Jurkat, Clone E6-1 (cell line): ENCODE measurements at places on chromosomes 12 and 14.

DNA sequence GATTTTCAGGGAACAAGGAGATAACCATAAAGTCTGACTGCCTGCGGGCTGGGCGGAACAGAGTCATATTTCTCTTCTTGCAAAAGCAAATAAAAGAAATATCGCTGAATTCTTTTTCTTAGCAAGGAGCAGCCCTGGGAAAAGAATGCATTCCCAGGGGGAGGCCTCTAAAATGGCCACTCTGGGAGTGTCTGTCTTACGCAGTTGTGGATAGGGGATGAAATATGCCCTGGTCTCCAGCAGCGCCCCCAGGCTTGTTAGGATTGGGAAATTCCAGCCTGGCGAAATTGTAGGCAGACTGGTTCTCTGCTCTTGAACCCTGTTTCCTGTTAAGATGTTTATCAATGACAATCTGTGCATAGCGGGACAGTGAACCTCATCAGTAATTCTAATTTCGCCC lies 40.5 kb downstream of the PCNX1 start:
- no peak for DNase-seq

DNA sequence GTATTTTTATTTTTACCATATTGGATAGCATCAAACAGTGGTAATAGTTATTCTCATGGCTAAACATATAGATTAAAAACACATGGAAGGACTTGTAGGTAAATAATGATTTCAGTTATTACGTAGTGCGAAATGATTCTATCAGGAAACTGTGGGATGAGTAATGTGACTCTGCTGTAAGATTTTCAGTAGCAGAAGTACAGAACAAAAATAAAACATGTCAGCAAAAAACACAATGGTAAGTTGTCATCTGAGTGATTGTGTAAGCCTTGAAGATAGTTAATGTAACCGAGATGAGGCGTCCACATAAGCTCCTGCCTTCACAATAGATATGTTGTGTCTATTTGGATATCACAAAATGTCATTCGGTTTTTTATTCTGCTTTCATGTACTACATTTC lies 99.8 kb downstream of the BORCS5 start:
- DNase-seq = no peak

GRCh38 chr12:54736549-54736948 lies 88.4 kb upstream of the DCD start:
- no peak for DNase-seq

DNA sequence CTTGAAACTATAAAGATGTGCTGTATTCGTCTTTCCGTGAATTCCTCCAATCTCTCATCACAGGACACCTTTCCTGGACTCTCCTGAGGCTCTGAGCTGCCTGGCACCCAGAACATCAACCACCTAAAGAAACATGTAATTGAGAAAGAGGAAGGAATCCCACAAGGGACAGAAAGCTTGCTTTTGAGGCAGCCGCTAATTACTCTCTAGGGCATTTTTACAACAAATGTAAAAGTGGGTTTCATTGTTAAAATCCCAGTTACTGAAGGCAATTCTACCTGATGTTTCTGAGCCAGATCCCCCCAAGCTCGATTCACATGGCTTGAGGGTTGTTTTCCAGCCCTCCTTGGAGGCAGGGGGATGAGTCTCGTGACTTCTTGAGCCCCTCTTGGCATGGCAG lies 238.5 kb upstream of the LHX5 start:
- DNase-seq = no peak

DNA sequence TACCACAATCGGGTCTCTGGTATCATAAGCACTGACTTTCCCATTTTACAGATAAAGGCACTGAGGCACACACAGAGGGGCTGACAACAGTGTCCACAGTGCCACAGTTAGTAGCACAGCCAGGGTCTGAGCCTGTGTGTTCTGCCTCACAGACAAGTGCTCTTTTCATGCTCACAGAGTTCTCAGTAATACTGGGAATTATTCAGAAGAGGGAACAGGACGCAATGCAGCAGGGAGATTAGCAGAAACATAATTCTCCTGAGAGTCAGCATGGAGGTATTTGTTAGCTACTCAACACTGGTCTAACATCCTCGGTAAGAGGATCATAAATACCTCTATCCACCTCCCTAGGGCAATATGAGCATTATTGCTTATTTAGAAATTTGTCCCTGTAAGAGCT lies 219.3 kb upstream of the EEA1 start:
- DNase-seq = no peak
